Caco-2 (cell line): ENCODE measurements at places on chromosomes 5 and 9.

- no peak for DNase-seq
Measured at GRCh38 chr9:115756736-115757135, 396.9 kb upstream of the PAPPA start.

GRCh38 chr9:128333451-128333869 lies 6.9 kb upstream of the SLC27A4 start:
- peak; percentile 63 for DNase-seq

DNA sequence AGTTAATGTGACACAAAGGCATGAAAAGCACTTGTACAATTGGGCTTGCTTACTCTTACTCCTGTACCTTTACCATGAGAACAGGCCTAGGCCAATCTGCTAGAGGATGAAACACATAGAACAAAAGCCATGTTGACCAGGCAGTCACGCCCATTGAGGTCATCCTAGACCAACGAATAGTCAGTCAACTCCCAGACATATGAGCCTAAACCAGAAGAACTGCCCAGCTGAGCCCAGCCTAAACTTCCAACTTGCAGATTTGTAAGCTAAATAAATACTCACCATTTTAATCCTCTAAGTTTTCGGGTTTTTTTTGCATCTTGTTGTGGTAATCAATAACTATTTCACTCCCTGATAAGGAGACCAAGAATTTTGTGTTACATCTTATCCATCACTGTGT lies 164.8 kb upstream of the ADRA1B start:
- no peak for DNase-seq

DNA sequence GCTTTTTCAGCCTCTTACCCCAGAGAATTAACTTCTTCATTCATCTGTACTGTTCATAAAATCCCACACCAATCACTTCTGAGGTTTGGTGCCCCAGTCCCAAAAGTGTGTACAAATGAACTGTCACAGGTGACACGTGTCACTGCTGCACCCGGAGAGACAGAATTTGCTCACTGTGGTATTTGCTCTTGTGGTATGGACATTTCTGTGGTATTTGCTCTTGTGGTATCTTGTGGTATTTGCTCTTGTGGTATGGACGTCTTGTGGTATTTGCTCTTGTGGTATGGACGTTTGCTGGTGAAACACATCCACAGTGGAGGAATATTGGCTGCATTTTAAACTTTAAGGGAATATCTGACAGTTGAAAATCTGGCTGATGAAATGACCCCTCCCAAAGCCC lies 214.9 kb upstream of the DAP start:
- no peak for DNase-seq

DNA sequence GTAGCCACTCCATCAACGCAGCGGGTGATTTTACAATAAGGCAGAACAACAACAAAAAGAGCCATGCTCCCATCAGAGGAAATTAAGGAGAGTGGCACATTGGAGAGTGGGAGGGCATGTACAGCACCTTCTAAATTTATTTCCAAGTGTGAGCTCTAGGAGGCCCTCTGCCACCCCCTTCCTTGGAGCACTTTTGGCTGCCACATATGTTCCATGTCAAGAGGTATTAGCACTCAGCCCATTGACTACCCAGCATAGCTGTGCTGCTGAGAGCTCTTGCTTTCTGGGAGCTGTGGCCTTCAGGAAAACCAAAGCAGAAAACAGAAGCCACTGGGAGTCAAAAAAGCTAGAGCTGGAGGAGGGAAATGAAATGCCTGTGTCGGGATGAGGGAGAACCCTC lies 200.2 kb upstream of the PANK3 start:
- DNase-seq = no peak

DNA sequence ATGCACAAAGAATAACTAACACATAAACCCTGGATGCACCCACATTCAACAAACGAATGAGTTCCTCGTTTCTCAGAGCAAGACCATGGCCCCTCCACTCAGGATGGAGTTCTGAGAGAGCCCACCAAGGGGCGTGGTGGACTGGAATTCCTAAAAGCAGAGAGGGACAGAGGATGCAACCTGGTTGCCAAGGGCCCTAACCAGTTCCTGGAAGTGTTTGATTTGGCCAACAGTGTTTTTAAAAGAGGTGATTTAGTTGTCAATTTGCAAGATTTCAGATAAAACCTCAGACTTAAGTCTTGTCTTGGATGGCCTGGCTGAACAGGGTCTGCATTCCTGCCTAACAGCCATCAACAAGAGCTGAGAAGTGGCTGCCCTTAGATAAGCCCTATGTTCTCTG lies 34.4 kb downstream of the GLRA1 start:
- DNase-seq = no peak

GRCh38 chr9:137083394-137084004 lies 3.3 kb upstream of the MAN1B1 start:
- DNase-seq = no peak

- DNase-seq = no peak
Measured at GRCh38 chr9:123622711-123623241, 266.8 kb downstream of the CRB2 start.

GRCh38 chr5:95449460-95449859 lies 58.3 kb downstream of the FAM81B start:
- no peak for DNase-seq

DNA sequence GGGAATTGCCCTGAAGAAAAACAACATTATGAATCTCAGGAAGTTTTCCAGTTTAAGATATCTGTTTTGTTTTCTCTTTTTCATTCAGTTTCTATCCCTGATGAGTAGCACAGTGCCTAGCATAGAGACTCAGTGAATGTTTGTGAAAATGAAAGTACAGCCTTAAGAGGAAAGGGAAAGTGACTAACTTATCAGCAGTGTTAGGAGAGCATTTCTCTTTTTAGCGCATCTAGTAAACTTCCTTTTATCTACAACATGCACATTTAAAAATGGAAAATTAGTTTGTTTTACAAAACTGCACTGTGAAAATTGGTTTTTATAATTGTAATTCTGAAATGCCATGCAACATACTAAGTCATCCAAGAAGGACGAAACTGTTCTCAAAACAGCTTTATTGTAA lies 110.8 kb downstream of the SMARCA2 start:
- DNase-seq = no peak

DNA sequence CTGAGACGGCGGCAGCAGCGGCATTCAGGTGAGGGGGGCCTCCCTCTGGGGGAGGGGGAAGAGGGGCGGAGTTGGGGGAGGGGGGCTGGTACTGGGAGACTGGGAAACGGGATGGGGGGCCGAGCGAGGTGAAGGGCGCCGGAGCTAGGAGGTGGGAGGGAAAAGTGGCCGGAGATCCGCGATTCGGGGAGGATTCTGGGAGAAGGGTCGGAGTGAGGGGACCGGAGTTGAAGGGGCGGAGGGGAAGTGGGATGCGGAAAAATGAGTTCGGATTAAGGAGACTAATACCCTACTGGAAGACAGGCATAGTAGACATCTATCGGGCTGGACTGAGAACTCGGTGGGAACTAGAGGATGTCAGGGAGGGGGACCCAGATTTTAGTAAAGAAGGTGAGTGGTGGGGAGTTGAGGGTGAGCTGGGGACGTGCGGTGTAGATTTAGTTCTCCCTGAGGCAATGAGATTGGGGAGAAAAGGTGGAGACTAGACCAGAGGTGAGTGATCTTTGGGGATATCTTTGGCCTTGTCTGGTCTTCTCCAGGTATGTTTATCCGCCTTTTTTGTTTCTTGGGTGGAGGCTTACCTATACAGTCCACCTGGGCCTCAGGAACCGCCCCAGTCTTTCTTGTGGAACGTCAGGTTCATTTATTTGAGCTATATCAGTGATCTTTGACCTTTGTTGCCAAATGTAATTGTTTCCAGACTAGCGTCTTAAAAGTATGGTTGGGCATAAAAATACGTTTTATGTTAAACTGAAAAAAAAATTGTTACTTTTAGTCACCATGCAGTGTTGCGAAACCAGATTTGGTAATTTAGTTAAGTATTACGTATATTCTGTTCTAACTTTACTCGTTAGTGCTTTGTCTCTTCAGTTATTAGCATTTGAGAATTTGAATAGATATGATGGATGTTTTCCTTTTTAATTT lies 632 bp downstream of the UBAP1 start:
- peak; percentile 77 for DNase-seq

DNA sequence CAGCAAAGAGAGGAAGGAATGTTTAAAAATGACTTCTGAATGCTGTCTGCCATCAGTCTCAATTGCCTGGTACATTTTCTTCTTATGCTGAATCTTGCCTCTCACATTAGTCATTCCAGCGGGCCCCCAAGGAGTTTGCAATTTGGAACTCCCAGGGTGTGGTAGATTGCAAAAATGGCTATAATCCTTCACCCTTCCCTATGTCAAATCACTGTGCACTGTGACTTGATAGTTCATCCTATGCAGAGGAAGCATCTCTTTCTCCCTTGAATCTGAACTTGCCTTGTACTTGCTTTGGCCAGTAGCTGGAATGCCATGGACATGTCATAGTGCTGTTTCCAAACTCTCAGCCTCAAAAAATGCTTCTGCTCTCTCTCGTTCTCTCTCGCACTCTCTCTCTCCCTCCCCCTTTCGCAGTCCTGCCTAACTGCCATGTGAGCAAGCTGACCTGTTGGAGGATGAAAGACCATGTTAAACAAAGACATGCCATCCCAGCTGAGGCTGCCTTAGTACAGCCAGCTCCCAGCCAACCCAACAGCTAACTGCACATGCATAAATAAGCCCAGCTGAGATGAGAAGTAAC lies 284.0 kb upstream of the TLE4 start:
- no peak for DNase-seq

- no peak for DNase-seq
Measured at GRCh38 chr5:2502970-2503594, 248.4 kb downstream of the IRX2 start.

- DNase-seq = no peak
Measured at GRCh38 chr5:150323092-150323491, 20.4 kb upstream of the ARSI start.

- DNase-seq = no peak
Measured at GRCh38 chr5:173790836-173791546, 97.2 kb upstream of the CPEB4 start.

DNA sequence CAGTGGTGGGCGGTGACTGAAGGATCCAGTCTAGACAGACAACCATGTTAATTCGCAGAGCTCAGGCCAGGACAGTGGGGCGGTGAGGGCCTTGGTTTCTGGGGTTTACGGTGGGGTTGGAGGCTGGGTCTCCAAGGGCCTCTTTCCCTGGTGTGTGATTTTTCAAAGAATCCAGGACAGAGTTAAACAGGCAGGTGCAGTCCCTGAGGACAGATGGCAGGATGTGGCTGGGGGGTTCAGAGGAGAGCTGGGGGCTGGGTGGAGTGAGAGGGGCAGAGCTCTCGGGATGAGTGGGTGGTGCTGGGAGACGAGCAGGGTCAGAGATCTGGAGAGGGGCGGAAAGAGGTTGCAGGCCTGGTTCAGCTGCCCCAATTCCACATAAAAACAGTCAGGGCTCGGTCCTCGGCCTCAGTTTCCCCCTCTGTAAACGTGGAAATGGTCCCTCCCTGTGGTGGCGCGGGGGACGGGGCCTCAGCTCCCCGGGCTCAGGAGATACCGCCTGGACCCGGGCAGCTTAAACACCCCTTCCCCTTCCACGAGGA lies 145.9 kb downstream of the GAPVD1 start:
- no peak for DNase-seq

DNA sequence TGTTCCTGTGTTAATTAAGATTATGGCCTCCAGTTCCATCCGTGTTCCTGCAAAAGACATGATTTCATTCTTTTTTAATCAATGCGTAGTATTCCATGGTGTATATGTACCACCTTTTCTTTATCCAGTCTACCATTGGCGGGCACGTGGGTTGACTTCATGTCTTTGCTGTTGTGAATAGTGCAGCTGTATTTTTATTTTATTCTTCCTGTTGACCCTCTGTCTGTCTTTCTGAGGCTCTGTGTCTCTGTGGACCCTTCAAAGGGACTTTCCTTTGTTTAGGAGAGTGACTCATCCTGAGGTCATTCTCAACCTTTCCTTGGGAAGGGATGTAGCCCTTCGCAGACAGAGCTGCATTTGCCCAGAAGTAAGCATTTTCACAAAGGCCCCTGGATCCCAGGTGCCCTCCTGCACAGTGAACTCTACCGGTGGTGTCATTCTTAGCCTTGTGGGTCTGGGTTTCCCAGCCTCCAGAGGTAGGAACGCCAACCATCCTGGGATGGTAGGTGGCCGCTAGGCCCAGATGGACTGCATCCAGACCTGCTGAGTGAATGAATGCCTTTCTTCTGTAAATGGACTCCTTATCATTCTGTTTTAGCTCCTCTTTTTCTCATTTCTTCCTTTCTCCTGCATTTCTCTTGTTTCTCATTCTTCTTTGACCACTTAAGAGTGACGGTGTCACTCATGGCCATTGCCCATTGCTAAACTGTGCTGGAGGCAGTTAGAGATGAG lies 22.4 kb downstream of the TRIO start:
- DNase-seq = no peak

GRCh38 chr9:124795881-124796431 lies 19.0 kb downstream of the OLFML2A start:
- DNase-seq = no peak

- DNase-seq = no peak
Measured at GRCh38 chr5:37568893-37569292, 189.8 kb downstream of the WDR70 start.

DNA sequence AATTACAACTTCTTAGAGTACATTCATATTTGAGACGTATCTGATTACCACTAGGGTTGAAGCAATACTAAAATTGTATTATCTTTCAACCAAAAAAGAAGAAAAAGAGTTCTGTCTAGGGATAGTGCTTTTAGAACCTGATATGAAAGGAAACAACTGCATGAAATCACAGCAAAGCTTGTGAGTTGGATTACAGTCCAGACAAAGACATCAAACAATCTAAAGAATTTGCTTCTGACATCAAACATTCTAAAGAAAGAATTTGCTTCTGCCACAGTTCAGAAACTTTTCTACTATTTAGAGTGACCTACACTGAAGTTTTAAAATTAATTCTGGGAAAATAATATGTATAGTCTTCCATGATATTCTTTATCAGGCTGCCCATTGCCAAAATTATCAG lies 1141.1 kb upstream of the ACO1 start:
- no peak for DNase-seq

- peak; percentile 78 for DNase-seq
Measured at GRCh38 chr9:114738581-114739316, 56.8 kb upstream of the TEX48 start.

DNA sequence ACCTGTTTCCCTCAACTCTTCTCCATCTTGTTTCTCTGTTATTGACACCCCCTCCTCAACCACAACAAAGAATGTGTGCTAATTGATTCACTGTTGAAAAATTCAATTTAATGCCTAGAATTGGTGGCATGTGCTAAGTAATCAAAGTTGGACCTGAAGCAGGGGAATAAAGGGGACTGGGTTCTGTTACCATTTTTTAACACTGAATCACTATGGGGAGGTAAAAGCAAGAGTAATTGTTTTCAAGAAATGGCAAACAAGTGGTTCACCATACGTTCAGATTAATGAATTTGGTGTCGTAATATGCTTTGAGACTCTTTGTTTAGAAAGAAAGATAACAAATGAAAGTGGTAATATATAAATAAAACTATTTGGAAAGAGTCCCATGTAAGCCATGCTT lies 17.0 kb upstream of the SSBP2 start:
- DNase-seq = no peak

- DNase-seq = no peak
Measured at GRCh38 chr9:4084435-4084818, 215.4 kb downstream of the GLIS3 start.

DNA sequence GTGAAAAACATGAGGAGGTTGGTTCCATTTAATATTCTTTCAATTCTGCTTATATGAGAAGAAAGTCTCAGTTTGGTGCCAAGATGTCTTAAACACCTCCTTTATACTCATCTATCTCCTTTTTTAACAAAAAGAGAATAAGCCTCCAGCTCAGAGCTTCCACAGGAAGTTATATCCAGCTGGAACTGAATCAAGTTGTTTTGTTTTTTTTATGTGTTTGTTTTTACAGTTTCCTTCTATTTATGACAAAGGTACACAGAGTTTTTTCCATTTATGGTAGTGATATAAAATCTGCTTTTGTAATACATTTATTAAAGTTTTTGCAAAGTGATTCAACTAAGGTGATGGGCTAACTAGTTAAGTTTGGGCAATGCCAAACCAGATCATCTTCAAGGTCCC lies 10.4 kb downstream of the SPARC start:
- no peak for DNase-seq
